ENCODE measurements at places on chromosomes 1 and 21.

DNA sequence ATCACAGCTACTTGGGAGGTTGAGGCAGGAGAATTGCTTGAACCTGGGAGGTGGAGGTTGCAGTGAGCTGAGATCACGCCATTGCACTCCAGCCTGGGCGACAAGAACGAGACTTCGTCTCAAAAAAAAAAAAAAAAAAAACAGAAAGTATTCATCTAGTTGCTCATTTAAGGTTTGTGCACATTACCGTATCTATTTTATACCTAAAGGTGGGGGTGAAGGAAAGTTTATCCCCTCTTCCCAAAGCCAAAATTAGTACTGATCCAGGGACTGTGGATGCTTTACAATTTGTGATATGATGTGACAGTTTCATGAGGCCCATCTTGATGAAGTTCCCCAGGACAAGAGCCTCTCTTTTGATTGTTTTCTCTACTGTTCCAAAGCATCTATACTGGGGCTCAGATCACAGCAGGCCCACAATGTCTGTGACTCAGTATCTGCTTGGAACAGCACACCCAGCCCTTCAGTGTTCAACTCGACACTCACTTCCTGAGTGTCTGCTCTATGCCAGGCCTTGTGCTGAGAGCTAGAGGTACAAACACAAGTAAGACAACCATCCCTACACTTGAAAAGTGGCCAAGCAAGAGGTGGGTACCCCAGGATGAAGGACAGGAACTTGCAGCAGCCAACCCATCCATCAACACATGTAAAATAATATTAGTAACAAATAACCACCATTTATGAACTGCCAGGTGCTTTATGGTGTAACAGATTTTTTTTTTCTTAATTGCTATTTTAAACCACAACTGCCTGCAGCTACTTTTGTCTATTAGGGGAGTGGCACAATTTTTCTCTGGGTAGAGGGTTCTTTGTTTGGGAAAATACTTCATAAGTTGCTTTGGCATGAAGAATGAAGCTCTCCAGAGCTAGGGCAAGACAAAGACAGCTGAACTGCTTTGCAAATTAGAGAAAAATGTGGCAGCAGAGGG is 29.0 kb upstream of the KHDRBS1 start:
- DNase-seq = no peak

- DNase-seq = no peak
These were observed 272.9 kb upstream of the TMEM51 start for GRCh38 chr1:14880456-14881316.

DNA sequence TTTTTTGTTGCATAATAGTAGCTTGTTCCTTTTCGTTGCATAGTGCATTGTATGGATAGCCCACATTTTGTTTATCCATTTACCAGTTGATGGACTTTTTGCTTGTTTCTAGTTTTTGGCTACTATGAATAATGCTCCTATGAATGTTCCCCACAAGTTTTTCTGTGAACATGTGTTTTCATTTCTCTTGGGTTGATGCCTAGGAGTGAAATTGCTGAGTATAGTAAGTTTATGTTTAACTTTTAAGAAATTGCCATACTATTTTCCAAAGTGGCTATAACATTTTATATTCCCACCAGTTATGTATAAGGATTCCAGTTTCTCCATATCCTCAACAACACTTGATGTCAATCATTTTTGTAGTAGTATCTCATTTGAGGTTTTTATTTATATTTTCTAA is 84.8 kb upstream of the CACYBP start:
- DNase-seq = no peak

- peak; percentile 59 for DNase-seq
These were observed 61.0 kb downstream of the IER5 start for GRCh38 chr1:181149326-181150125.

- DNase-seq = no peak
These were observed at the start of gene RXRG for GRCh38 chr1:165444897-165445370. RXRG (minus strand) TSS chr1:165445126; CDS start chr1:165444893, 233 bp downstream.

DNA sequence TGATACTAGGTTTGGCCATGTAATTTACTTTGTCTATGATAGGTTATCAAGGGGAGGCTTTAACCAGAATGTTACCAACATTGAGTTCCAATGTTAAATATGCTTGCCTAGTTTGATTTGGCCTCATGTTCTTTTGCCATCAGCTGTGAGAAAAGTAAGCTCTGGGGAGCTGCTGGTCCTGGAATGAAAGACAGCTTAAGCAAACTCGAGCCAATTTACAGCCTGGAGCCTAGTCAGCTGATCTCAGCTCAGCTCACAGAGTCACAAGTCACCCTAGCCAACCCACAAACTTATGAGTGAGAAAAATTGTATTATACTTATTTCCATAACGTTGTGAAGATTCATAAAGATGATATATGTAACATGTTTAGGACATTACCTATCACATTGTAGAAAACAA is 426.7 kb downstream of the RWDD3 start:
- DNase-seq = no peak

DNA sequence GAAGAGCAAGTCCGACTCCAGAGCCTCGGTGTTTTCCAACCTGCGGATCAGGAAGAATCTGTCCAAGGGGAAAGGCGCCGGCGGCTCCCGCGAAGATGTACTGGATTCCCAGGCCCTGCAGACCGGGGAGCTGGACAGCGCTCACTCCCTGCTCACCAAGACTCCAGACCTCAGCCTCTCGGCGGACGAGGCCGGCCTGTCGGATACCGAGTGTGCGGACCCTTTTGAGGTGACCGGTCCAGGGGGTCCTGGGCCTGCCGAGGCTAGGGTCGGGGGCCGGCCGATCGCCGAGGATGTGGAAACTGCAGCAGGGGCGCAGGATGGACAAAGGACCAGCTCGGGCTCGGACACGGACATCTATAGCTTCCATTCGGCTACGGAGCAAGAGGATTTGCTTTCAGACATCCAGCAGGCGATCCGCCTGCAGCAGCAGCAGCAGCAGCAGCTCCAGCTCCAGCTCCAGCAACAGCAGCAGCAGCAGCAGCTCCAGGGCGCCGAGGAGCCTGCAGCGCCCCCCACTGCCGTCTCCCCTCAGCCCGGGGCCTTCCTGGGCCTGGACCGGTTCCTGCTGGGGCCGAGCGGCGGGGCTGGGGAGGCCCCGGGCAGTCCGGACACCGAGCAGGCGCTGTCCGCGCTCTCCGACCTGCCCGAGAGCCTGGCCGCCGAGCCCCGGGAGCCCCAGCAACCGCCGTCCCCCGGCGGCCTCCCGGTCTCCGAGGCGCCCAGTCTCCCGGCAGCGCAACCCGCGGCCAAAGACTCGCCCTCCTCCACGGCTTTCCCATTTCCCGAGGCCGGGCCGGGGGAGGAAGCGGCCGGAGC is 827 bp downstream of the FMN2 start:
- DNase-seq = no peak

- DNase-seq = no peak
These were observed 158.2 kb downstream of the TRIM33 start for GRCh38 chr1:114352797-114353196.

All from NCI-H187 treated with DMSO at 0.1 percent for 48 hours (cell line).